ENCODE measurements at places on chromosomes 6 and 20.

DNA sequence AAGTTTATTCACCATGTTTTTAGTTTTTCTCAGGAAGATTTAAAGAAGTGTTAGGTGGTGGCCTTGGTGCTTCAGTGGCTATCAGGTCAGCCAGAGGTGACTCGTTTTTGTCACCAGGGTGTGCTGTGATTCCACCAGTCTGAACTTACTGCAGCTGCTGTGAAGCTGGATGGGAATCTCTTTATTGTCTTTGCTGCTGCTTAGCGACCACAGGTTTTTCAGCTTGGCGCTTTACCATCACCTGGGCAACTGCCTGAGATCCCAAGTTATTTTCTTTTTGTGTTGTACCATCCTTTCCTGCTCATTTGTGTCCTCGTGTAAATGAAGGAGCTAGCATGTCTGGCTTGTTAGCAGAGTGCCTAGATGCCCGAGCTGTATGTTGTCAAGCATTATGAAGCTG lies 146.9 kb downstream of the MACROD2 start:
- no peak for DNase-seq

- DNase-seq: no peak
Measured at GRCh38 chr6:45981046-45981445, 34.6 kb downstream of the CLIC5 start.

DNA sequence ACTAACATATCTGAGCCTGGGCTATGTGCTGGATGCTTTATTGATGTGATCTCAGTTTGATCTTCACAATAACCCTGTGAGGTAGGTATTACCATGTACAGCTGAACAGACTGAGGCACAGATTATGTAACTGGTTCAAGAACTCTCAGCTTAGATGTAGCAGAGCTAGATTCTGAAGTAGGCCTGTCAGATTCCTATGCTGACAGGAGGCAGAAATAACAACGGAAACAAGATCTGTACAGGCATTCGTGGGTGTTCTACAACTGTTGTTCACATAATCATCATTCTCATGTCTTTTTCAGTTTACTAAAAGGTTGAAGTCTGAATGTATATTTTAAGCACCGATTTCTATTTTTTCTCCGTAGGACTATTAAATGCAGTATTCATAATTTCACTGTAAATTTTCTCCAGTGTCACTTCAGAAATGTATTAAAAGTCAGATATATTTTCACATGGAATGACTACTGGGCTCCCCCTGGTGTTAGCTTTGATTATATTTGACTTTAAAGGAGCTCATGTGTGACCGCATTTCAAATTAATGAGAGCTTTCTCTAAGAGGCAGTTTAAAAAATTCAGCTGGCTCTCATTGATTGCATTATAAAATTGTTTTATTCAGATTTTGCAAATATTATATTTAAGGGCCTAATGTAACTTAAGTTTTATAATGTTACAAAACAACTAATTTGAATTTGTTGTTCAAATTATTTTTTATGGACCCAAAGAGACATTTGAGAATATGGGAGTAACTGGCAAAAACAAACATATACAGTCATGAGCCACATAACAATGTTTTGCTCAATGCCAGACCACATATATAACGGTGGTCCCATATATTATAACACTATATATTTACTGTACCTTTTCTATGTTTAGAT lies 36.4 kb upstream of the SLC17A4 start:
- no peak for DNase-seq

DNA sequence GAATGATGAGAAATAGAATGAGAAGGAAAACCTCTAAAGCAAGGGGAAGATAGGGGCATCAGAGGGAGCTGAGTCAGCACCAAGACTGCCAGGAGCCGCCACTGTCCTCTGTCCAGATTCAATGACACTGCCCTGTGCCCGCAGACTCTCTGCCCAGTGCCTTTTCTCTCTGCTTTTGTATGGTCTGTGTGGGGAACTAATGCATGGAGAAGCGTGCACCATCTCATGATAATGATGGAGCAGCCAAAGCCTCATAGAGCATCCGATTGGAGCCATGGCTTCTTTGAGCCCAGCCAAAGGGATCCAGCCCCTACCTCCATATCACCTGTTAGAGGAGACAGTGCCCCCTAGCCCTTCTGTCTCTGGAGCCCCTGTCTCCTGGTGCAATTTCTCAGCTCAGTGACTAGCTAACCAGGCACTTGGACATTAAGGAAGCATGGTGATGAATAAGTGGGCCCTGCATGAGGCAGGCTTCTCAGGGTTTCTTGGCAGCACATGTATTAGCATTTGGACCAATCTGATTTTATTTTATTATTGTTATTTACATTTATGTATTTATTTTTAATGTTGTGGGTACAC lies 6.5 kb upstream of the PFDN4 start:
- DNase-seq: no peak
